Spleen (tissue), 13 donors: ENCODE measurements at places on chromosomes 7 and 10. TPM values are rescaled to one million over a fixed set of nuclear protein-coding genes. Genes with fewer than 3 reads are reported as not detected.

DNA sequence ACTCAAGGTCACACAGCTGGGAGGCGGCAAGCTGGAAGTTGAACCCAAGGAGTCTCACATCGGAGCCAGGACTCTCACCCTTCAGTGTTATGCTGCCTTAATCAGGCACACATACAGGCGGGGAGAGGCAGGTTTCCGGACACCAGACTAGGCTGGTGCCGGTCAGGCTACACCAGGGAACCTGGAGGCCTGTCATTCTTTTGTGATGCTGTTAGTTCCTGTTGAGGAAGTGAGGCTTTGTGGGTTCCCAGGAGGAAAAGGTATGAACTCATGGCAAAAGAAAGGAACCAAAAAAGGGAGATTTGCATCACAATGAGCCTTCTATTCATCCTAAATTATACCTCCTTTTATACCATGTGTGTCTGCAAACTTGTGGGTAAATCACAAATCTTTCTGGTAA, 103.8 kb downstream of the TCF7L2 start:
- no peaks in the 10 kb centered on the region for H3K36me3 ChIP-seq
- H3K4me3 ChIP-seq: no peak overlapping the region
- H3K27me3 ChIP-seq: no peaks in the 10 kb centered on the region
- no peak overlapping the region for H3K27ac ChIP-seq
- H3K4me1 ChIP-seq: peaks cover 8% of the 10 kb centered on the region

The TRIM73 gene
- total RNA-seq: 2.4 TPM

GRCh38 chr10:62907470-62908212, 91.5 kb upstream of the EGR2 start:
- DNase-seq: no peak
- H3K4me3 ChIP-seq: no peak overlapping the region
- peaks cover 6% of the 10 kb centered on the region for H3K4me1 ChIP-seq
- no peak overlapping the region for H3K27ac ChIP-seq
- no peaks in the 10 kb centered on the region for H3K36me3 ChIP-seq
- no peaks in the 10 kb centered on the region for H3K27me3 ChIP-seq

The ZFYVE27 gene
- total RNA-seq: 34.1 TPM
